ENCODE measurements at places on chromosomes 6 and 20. TPM values are rescaled to one million over a fixed set of nuclear protein-coding genes. Genes with fewer than 3 reads are reported as not detected.

Gene RFX6
- not detected for total RNA-seq

Gene LPA
- total RNA-seq = not detected

DNA sequence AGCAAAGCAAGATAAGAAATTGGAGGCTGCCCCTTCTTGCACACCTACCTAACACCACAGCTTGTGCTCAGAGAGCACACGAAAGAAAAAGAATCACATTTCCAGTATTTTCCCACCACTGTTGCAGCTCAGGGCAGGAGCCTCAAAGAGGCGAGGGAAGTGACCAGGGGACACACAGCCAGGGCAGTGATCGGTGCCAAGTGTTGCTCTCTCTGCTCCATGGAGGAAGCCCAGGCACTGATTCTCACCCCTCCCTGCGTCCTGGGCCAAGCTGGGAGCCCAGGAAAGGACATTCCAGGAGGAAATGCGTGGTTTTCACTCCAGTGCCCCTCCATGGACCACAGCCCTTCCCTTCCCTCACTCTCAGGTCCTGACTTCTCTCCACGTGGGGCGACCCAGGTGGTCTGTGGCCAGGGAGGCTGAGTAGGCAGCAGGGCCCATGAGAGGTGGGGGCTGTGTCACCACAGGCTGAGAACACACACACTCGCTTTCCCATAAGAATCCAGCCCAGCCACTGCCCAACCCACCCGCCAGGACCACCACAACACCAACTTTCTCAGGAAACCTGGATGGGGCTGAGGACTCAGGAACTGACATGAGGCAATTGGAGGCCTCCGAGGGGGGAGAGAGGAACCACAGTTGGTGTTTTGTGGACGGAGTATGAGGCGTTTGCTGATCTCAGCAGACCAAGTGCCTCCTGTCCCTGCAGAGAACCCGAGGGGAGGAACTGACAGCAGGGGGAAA lies 81.7 kb upstream of the MAFB start:
- H3K27me3 ChIP-seq = no peaks in the 10 kb centered on the region
- H3K4me3 ChIP-seq = no peak overlapping the region
- no peaks in the 10 kb centered on the region for H3K4me1 ChIP-seq
- H3K27ac ChIP-seq = no peak overlapping the region
- DNase-seq = no peak
- no peaks in the 10 kb centered on the region for H3K36me3 ChIP-seq

GRCh38 chr6:43318011-43318410 lies 9.4 kb upstream of the CRIP3 start:
- H3K4me3 ChIP-seq = no peak overlapping the region
- H3K27me3 ChIP-seq = no peaks in the 10 kb centered on the region
- H3K36me3 ChIP-seq = no peaks in the 10 kb centered on the region
- H3K4me1 ChIP-seq = no peaks in the 10 kb centered on the region

DNA sequence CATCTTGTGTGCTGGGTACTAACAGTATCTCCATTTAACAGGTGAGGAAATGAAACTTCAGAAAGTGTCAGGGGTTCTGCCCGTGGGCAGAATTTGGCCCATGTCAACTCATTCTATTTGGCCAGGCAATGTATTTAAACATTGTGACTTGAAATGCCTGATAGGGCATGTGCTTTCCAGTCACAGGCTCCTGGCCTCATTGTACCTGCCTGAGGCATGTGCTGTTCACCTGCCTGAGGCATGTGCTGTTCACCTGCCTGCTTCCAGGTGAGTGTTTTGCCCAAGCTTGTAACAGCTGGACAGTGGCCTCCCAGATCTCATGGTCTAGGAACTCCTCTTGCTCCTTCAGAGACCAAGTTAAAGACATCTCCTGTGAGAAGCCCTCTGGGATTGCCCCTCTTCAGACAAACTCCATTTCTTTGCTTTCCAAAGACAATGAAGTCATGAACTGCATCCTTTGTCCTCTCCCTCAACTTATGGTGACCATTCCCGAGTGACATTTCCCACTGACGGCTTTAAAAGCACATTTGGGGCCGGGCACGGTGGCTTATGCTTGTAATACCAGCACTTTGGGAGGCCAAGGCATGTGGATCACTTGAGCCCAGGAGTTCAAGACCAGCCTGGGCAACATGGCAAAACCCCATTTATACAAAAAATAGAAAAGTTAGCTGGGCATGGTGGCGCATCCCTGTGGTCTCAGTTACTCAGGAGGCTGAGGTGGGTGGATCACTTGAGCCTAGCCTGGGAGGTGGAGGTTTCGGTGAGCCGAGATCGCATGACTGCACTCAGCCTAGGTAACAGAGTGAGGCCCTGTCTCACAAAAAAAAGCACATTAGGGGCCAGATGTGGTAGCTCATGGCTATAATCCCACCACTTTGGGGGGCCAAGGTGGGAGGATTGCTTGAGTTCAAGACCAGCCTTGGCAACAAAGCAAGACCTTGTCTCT lies 48.7 kb downstream of the BCAS4 start:
- no peak overlapping the region for H3K4me3 ChIP-seq
- no peaks in the 10 kb centered on the region for H3K36me3 ChIP-seq
- H3K27me3 ChIP-seq = no peaks in the 10 kb centered on the region
- DNase-seq = no peak

DNA sequence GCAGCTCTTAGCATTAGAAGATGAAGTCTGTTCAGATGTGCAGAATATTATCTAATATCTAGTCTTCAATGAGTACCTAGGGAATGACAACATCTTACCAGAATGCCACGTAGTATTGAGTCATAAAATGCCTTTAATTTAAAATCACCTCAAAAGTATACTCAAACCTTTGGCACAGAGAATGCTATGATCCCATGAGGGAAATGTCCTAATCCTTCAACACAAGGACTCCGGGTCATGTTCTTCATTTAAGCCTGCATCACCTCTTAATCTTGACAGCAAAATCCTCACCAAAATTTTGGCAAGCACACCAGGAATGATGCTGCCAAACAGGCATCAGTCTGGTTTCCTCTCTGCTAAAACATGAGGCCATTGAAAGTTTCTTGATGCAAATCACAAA lies 23.6 kb upstream of the MARCKS start:
- peak; percentile 39 for DNase-seq
- H3K36me3 ChIP-seq = no peaks in the 10 kb centered on the region
- H3K4me3 ChIP-seq = no peak overlapping the region
- peaks cover 22% of the 10 kb centered on the region for H3K4me1 ChIP-seq

DNA sequence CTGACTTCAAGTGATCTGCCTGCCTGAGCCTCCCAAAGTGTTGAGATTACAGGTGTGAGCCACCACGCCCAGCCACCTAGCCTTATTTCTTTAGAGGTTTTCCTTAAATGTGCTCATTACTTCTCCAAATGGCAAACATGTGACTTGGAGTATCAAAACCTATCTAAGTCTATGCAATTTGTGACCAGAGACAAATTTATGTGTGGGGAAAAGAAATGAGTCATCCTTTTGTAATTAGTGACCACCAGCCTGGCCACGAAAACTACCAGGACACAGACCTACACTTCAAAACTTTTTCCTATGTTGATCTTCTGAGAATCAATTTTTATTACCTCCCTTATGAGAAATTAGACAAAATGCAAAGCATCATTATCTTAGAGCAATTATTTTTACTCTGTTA lies 64.6 kb upstream of the OGFRL1 start:
- H3K4me3 ChIP-seq = no peak overlapping the region
- no peak overlapping the region for H3K27ac ChIP-seq
- H3K27me3 ChIP-seq = no peaks in the 10 kb centered on the region
- H3K36me3 ChIP-seq = no peaks in the 10 kb centered on the region
- H3K4me1 ChIP-seq = peaks cover 6% of the 10 kb centered on the region

- DNase-seq = peak; percentile 77
- no peaks in the 10 kb centered on the region for H3K4me1 ChIP-seq
- H3K27ac ChIP-seq = no peak overlapping the region
- H3K36me3 ChIP-seq = peaks cover under 1% of the 10 kb centered on the region
- H3K27me3 ChIP-seq = peaks cover 76% of the 10 kb centered on the region
- H3K4me3 ChIP-seq = no peak overlapping the region
Observed at GRCh38 chr6:44294832-44295791, 18.0 kb downstream of the AARS2 start.

DNA sequence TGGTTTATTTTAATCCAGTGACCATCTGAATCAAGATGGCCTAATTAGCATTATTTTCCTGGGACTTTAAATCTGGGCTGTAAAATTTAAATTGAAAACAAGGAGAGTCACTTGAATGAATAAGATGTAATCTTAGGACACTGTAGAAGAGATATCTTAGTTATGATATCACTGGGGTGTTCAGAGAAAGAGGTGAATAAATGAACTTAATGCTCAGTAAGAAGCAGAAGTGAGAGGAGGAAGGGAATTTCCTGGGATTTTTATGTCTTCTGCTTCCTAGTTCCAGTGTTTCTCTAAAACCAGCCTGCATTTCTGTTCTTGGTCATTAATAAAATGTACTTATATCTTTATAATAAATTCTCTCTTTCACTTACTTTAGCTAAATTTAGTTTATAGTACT lies 136.8 kb upstream of the PTPRK start:
- peaks cover 22% of the 10 kb centered on the region for H3K4me1 ChIP-seq
- H3K4me3 ChIP-seq = no peak overlapping the region
- peak overlapping the region; percentile 88 for H3K27ac ChIP-seq
- DNase-seq = no peak
- no peaks in the 10 kb centered on the region for H3K36me3 ChIP-seq

DNA sequence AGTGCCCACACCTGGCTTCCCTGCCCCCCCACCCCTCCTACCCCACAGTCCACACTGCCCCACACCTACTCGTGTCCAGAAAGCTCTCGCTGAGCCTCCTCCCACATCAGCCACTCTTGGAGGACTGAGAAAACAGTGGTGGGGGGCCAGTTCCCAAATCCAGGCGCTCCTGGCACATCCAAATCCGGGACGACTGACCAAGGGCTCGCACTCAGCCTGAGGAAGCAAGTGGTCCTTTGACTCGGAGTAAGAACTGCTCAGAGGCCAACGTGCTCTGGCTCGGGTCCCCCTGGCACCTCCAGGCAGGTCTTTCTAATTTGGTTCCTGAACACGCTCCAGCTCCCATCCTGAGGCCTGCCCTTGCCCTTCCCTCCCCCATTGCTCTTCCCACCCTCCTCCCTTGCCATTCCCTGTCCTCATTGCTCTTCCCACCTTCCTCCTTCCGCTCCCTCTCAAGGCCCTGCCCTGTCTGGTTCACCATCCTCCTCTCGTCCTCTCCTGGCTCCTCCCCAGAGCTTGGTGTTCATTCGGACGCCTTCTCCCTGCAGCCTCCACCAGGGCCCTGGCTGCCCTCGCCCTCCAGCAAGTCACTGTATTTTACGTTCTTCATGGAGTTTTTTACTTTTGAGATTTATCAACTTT lies 83.6 kb downstream of the THBS2 start:
- peak; percentile 45 for DNase-seq
- H3K27me3 ChIP-seq = no peaks in the 10 kb centered on the region
- H3K4me1 ChIP-seq = peaks cover 33% of the 10 kb centered on the region
